ENCODE measurements at places on chromosomes 7 and 10.

DNA sequence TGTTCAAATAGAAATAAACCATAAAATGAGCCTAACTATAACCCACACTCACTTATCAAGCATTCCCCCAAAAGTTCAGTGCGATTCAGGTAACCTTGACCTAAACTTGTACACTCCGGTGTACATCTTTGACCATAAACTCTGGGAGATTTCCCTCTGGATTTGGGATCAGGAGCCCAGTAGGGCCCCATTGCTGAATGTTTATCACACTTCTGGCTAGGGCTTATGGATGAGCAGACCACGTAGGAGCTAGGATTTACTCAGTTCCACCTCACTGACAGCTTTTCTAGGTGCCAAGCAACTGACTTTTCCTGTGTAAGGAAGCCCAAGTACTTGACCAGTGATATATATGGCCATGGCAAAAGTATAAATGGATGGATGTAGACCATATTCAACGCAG lies 113.7 kb downstream of the SVOPL start:
- DNase-seq, result no peak

DNA sequence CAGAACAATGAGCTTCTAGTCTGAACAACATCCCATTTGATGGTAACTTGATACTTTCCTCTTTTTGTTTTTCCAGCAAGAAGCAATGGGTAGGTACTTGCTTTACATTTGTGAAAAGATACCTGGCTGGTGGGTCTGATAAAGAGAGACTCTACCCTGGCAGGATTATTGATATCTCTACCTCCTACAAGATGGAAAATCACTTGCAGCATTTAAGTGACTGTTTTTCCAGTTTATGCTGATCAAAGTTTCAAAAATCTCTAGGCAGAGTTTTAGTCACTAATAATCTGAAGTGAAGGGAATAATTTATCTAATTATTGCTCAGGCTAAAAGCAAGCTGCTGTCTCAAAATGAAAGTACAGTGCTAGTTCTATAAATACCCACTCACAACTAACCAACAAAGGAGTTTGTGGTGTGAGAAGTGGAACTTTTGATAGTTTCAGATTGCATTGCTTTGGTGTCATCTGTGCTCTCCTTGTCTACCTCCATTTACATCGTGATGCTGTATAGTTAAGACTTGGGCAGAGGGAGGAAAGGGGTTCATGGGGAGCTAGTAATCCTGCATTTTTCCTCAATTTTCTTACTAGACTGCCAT lies 86.0 kb upstream of the ANKRD1 start:
- DNase-seq, result peak; percentile 20

DNA sequence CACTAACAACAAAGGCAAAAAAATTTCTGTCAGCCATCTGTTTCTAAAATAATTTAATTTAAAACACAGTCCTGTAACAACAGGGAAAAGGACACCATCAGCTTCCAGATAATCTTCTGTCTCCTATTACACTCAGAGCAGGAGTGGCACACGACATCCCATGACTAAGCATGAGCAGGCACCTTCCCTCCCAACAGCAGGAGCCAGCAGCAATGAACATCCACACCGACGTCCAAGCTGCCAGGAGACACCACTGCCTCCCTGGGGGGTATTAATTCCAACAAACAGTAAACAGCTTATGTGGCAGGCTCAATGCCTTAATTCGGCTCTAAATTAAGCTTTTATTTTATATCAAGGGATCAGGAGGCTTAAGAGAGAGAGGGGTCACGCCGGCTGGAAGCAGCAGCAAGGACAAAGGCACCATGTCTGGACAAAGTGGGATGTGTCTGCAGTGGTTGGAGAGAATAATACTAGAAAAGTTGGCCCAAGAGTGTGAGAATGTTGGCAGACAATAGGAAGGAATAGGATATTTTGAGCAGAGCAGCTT lies 45.7 kb downstream of the KIAA1549 start:
- DNase-seq, result no peak

- DNase-seq, result peak; percentile 67
Measured at GRCh38 chr7:90708841-90709317, 112.8 kb downstream of the CDK14 start.

DNA sequence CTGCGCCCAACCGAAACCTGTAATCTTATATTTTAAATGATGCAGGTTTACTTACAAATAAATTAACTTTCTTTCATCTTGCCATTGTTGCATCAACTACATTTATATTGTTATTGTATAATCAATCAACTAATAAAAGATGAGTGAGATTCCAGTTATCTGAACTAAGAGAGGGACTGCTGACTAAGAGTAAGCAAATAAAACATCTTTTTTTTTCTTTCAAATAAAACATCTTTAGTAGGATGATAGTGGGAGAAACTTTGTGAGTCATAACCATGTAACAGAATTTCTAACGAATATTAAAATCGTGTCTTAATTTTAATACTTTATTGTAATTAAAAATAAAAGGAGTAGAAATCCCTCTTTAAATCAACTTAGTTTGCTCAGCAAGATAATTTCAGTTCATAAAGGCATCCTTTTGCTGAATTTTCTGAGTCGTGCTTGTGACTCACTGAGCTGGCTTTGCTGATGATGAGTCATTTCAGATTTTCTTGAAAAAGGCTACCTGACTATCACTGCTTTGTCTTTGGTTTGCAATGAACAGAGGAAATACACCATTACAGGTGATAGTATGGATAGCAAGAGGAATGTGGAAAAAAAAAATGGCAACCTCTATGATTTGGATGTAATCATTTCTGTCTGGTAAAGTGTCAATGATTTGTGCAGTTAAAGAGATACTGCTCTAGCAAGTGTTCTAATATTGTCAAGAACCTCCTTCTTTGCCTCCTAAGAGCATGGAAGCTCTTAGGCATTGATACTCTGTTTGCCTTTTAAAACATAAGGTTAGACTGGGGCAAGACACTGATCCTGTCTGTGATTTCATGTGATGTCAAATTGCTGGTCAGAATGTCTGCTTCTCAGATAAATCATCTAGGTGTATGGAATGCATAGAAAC lies 119.5 kb downstream of the GPR158 start:
- no peak for DNase-seq

- peak; percentile 21 for DNase-seq
Measured at GRCh38 chr7:70695795-70696083, 436.2 kb upstream of the GALNT17 start.

- no peak for DNase-seq
Measured at GRCh38 chr7:83475420-83475819, 173.5 kb downstream of the SEMA3E start.

DNA sequence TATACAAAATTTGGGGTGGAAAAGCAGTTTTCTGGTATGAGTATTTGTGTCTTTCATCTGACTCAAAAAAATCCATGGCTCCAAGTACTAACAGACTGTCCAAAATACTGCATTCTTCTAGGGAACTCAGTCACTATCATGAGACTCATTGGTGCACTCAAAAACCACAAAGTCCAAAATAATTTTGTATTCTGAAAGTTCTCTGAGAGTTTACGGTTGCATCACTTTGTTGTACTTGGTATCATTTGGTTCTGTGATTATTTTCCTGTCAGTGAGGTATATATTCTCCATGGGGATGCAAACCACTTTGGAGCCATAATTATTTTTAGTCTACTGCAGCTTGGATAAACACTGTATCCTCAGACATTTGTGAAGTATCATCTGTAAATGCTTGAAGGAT lies 28.0 kb upstream of the CABCOCO1 start:
- no peak for DNase-seq

GRCh38 chr10:125064681-125065492 lies 95.5 kb downstream of the CTBP2 start:
- DNase-seq, result peak; percentile 79

DNA sequence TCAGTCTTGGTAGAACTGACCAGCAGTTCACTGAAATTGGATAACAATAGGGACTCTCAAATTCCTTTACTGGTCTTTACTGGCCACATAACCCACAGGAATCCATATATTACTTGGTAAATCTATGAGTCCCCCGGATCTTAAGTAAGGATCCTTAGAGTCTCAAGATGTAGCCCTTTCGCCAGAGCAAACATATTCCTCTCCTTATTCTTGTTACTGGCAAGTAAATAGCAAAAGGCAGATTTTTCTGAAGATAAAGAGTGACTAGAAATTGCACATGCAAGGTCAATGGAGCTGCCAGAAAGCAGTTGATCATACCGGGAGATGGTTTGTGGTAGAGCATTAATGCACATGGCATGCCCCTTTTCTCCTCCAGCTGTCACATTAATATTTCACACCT lies 283.0 kb downstream of the HDAC9 start:
- no peak for DNase-seq

- DNase-seq, result no peak
Measured at GRCh38 chr7:86706406-86706805, 62.7 kb downstream of the GRM3 start.

GRCh38 chr7:139099172-139099947 lies 10.2 kb downstream of the ZC3HAV1 start:
- no peak for DNase-seq

GRCh38 chr7:22124941-22125340 lies 179.2 kb upstream of the CDCA7L start:
- DNase-seq, result no peak

DNA sequence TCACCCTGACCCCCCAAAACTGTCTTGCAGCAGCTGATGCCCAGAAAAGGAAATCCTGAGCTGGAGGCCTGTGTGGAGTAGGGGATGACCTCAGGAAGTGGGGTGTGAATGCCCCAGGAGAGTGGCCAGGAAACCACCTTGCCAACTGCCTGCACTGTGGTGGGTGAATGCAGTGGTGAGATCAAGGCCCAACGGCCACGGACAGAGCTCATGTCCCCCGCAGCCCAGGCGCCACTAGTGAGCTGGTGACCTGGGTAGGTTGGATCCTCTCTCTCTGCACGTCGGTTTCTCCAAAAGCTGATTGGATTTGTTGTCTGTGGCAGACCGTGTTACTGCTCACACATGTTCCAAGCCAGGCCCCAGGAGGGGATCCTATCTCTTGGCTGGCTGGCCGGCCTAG lies 448.9 kb downstream of the TCERG1L start:
- DNase-seq, result no peak

- no peak for DNase-seq
Measured at GRCh38 chr7:71334541-71334940, 202.6 kb downstream of the GALNT17 start.

DNA sequence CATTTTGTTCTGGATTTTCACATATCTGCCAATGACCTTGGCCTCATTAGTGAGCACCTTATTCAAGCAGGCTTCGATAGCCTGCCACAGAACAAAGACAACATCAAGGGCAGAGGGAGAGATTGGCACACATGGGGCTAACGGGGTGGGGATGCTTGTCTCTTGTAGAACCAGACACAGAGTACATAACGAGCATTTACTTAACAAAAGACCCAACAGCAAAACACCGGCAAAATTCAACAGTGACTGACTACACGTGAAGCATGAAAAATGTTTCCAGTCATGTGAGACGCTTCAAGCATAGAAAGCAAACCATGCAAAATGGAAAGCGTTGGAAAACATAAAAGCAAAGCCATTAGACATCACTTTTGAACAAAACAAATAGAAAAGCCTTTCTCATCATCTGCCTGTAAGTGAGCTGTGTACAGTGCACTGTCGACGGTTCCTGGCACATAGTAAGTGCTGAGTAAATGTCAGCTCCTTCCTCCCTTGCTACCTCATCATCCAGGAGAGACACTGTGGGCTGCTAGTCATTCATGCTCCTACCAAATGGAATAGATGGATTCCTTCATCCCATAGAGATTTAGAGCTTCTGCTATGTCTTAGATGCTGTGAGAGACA lies 134.4 kb upstream of the AGK start:
- DNase-seq, result no peak

DNA sequence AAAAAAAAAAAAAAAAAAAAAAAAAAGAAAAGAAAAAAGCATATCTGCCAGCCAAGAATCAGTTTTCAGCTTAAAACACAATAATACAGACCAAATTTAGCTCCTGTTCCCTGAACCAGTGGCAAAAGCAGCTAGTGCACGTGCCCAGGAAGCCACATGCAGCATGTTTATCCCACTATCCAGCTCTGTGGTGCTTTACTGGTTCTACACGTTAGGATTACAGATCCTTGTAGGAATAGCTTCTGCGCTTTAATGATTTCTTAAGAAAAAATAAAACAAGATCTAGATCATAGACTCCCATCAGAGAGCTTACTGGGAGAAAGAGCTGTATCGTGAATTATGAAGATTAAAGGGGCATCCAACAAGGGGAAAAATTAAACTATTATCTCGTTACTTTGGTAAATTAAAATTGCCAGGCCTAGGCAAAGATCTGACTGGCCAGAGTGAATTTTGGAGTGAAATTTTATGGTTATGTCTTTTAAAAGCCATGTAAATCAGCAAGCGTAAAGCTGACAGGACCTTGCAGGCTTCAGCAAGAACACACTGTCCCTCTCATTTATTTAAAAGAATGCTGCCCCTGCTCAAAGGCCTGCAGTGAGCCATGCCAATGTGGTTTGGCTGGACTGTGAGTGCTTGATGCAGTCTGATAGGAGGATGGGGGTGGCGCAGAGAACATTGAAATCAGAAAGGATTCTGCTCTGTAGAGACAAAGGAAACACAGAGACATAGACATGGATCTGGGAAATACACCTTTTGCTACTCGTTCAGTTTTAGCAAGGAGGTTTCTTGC lies 177.3 kb upstream of the PHYHIPL start:
- no peak for DNase-seq

- DNase-seq, result no peak
Measured at GRCh38 chr7:24914465-24914859, 65.5 kb downstream of the OSBPL3 start.

GRCh38 chr7:68823996-68824780 lies 774.1 kb upstream of the AUTS2 start:
- DNase-seq, result no peak

DNA sequence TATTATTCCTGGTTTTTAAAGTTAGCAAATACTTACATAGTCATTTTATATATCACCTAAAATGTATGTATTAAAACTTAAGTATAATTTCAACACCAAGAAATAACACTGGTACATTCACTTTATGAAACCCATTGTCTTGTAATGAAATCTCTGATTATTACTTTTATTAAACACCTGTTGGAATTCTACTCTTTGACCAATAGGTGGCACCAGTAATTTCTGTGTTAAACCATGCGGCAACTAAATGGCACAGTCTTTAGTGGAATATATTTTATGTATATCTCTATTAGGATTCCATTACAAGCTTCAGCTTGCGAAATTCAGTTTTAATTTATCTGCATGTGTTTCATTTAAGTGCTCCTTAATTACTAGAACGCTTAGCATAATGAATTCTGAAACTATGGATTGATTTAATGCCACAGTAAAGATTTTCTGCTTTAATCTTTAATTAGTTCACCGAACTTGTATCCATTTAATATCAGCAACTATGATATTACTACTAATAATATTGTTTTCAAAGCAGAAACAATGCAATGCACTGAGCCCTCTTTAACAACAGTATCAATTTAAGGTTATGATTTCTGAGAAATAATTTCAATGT lies 181.3 kb downstream of the MAGI2 start:
- DNase-seq, result no peak

GRCh38 chr10:8975535-8975934 lies 921.0 kb downstream of the GATA3 start:
- DNase-seq, result no peak

Measured in naive B cell (primary cell).